Testis (tissue), 5 donors: ENCODE measurements at places on chromosomes 5 and 9.

- no peaks in the 10 kb centered on the region for H3K36me3 ChIP-seq
- no peaks in the 10 kb centered on the region for H3K4me1 ChIP-seq
- DNase-seq = no peak
- H3K4me3 ChIP-seq = no peak overlapping the region
- no peaks in the 10 kb centered on the region for H3K27me3 ChIP-seq
These were observed 237.1 kb downstream of the DMRTA1 start for GRCh38 chr9:22683700-22684075.

DNA sequence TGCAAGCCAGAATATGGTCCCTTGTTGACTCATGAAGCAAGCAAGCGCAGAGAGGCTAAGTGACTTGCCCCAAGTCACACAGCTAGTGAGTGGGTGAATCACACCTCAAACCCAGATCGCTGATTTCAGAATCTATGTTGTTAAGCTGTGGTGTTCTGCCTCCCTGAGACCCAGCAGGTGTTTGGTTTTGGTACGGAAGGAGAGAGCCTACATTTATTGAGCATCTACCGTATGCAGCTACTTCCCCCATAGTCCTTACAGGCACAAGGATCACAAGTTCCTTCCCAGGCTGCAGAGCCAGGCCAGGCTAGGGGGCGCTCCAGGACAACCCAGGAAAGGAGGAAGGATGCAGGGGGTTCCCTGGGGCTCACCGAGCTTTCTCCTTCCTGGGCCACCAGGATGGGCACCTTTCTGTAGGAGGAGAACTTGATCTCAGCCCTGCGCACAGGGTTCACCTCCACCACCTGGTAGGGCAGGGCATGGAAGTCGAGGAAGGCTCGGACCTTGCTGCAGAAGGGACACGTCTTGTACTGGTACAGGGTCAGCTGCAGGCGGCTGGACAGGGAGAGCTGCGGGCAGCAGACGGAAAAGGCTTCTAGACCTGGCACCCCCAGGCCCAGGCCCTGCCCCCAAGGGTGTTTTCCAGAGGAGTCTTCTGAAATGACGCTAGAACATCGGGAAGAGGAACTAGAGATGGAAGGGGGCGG is 2.5 kb downstream of the PTGES2 start:
- H3K27ac ChIP-seq = no peak overlapping the region
- H3K4me1 ChIP-seq = peaks cover 21% of the 10 kb centered on the region
- peak; percentile 82 for DNase-seq
- no peak overlapping the region for H3K4me3 ChIP-seq
- no peaks in the 10 kb centered on the region for H3K36me3 ChIP-seq
- H3K27me3 ChIP-seq = no peaks in the 10 kb centered on the region

GRCh38 chr5:108003178-108003577 is 332.4 kb upstream of the EFNA5 start:
- H3K27me3 ChIP-seq = no peaks in the 10 kb centered on the region
- no peak overlapping the region for H3K4me3 ChIP-seq
- no peak overlapping the region for H3K27ac ChIP-seq
- no peak for DNase-seq
- H3K4me1 ChIP-seq = no peaks in the 10 kb centered on the region
- H3K36me3 ChIP-seq = no peaks in the 10 kb centered on the region

- H3K4me3 ChIP-seq = no peak overlapping the region
- H3K36me3 ChIP-seq = no peaks in the 10 kb centered on the region
- no peaks in the 10 kb centered on the region for H3K4me1 ChIP-seq
- no peaks in the 10 kb centered on the region for H3K27me3 ChIP-seq
- no peak overlapping the region for H3K27ac ChIP-seq
- no peak for DNase-seq
These were observed 39.4 kb upstream of the RPL26L1 start for GRCh38 chr5:172919525-172920446.

GRCh38 chr5:66406761-66407336 is 189.3 kb upstream of the MAST4 start:
- no peak overlapping the region for H3K4me3 ChIP-seq
- no peaks in the 10 kb centered on the region for H3K36me3 ChIP-seq
- H3K27me3 ChIP-seq = no peaks in the 10 kb centered on the region
- no peak overlapping the region for H3K27ac ChIP-seq
- H3K4me1 ChIP-seq = no peaks in the 10 kb centered on the region

- no peak overlapping the region for H3K4me3 ChIP-seq
- no peaks in the 10 kb centered on the region for H3K36me3 ChIP-seq
- no peak overlapping the region for H3K27ac ChIP-seq
- DNase-seq = no peak
These were observed 17.8 kb upstream of the LVRN start for GRCh38 chr5:115944501-115944900.

DNA sequence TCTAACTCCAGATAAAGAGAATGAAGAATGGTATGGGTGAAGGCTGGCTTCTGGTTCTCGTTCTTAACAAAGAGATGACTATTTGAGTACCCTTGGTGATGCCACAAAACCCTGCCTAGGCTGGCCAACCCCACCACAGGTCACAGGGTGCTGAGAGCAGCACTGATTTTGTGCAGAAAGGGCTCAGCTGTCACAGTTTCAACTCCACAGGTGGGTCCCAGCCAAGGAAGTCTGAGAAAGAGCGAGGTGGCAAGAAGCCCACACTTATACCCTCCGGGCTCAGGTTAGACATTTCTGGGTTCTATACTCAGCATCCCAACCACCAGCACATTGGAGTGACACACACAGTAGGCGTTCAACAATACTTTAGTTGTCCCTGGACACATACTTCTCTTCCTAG is 118.1 kb downstream of the SLIT3 start:
- H3K27me3 ChIP-seq = no peaks in the 10 kb centered on the region
- DNase-seq = no peak
- no peaks in the 10 kb centered on the region for H3K4me1 ChIP-seq

- no peak overlapping the region for H3K27ac ChIP-seq
- no peaks in the 10 kb centered on the region for H3K36me3 ChIP-seq
- no peaks in the 10 kb centered on the region for H3K27me3 ChIP-seq
- H3K4me3 ChIP-seq = no peak overlapping the region
- peaks cover 15% of the 10 kb centered on the region for H3K4me1 ChIP-seq
These were observed 128.6 kb downstream of the SPATA31D1 start for GRCh38 chr9:82117026-82117811.

DNA sequence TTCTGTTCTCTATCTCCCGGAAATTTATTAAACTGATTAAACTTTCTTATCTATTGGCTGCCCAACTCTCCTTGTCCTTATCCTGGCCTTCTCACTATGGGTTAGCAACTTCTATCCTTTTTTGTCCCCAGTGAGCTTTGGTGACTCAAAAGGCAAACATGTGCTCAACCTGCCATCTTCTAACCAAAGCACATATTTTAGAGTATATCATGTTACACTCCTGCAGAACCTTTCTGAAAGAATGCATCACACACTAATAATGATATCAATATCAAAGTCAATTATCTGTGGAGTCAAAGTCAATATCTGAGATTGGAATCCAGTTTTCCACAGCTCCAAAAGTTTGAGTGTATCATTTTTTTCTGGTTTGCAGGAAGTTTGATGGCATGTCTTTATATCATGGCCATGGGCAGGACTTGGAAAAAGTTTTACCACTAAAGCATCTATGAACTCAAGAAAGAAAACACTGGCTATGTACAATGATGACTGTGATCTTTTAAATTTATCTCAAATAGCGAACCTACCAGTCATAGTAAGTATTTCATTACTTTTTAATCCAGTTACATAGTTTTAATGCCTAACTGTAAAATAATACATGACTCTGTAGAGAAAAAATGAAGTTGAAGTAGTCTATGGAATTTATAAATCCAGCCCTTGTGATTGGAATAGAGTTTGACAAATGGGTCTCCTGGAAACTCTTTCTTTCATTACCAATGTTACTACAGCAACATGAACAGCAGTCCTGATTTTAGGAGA is 166.8 kb downstream of the DROSHA start:
- no peaks in the 10 kb centered on the region for H3K36me3 ChIP-seq
- no peaks in the 10 kb centered on the region for H3K4me1 ChIP-seq
- no peak overlapping the region for H3K27ac ChIP-seq

GRCh38 chr5:107604990-107605389 is 65.7 kb downstream of the EFNA5 start:
- no peak overlapping the region for H3K4me3 ChIP-seq
- H3K4me1 ChIP-seq = no peaks in the 10 kb centered on the region
- H3K36me3 ChIP-seq = no peaks in the 10 kb centered on the region
- no peak for DNase-seq

GRCh38 chr9:134229466-134230091 is 65.2 kb upstream of the RNU6ATAC start:
- no peak overlapping the region for H3K27ac ChIP-seq
- no peak overlapping the region for H3K4me3 ChIP-seq
- peaks cover 14% of the 10 kb centered on the region for H3K4me1 ChIP-seq
- no peaks in the 10 kb centered on the region for H3K36me3 ChIP-seq
- DNase-seq = no peak

- H3K36me3 ChIP-seq = no peaks in the 10 kb centered on the region
- H3K4me1 ChIP-seq = no peaks in the 10 kb centered on the region
- H3K27ac ChIP-seq = no peak overlapping the region
- H3K4me3 ChIP-seq = no peak overlapping the region
These were observed 52.3 kb downstream of the UGCG start for GRCh38 chr9:111948951-111949350.

DNA sequence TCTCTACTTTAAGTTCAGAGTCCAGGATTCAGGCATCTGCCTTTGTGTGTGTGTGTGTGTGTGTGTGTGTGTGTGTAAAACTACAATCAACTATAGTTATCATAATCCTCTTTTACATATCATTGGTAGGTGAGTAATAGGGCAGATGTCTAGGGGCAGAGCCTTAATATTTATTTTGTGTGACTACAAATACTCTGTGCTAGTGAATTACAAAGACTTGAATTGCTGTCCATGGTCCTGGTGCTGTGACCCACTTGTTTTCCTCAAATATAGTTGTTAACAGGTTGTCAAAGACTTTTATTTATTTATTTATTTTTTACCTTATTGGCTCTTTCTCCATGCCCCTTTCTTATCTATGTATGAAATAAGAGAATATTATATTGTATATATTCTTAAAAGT is 196.8 kb downstream of the ANXA1 start:
- DNase-seq = no peak
- H3K27me3 ChIP-seq = no peaks in the 10 kb centered on the region
- H3K4me1 ChIP-seq = no peaks in the 10 kb centered on the region
- H3K4me3 ChIP-seq = no peak overlapping the region

DNA sequence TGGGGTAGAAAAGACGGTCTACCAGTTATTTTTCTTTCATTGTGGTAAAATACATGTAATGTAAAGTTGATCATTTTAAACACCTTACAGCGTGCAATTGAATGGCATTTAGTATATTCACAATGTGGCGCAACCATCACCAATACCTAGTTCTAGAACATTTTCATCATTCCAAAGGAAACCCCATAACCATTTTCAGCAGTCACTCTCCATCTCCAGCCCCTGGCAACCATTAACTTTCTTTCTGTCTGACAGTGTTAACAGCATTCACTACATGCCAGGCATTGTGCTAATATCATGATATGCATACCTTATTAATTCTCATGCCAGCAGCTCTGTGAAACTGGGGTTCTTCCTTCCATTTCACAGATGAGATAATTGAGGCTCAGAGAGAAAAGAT is 32.0 kb downstream of the PTGS1 start:
- H3K36me3 ChIP-seq = no peaks in the 10 kb centered on the region
- no peak overlapping the region for H3K4me3 ChIP-seq
- H3K4me1 ChIP-seq = no peaks in the 10 kb centered on the region
- no peaks in the 10 kb centered on the region for H3K27me3 ChIP-seq
- DNase-seq = no peak

DNA sequence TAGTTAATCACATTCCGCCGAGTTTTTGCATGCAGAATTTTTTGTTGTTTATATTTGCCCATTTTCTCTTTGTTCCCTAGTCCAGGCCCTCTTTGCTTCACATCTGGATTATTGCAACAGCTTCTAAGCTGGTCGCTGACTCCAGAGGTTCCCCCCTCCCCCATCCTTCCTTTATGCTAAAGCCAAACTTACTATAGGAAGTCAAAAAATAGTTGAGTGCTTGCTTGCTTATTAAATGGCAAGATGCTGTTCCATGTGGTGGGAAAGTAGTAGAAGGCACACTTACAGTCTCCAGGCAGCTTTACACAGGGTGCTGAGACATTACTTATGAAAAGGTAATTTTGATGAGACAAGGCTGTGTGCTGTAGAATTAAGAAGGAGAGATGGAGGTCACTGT is 1.3 kb downstream of the ZBTB34 start:
- H3K27me3 ChIP-seq = no peaks in the 10 kb centered on the region
- peak overlapping the region; percentile 91 for H3K4me3 ChIP-seq
- DNase-seq = no peak
- H3K36me3 ChIP-seq = no peaks in the 10 kb centered on the region
- peaks cover 34% of the 10 kb centered on the region for H3K4me1 ChIP-seq

DNA sequence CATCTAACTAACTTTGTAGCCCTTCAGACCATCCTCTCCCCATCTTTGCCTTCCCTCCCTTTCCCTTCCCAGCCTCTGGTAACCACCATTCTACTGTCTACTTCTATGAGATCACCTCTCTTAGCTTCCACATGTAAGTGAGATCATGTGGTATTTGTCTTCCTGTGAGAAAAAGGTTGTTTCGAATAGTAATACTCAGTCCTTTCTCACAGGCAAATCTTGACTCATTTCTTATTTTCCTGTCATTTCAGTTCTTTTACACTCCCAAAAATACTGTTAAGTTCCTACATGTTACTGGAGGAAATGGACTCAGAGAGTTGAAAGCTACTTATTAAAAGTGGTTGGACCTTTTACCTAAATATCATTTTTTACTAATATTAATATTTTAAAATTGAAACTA is 82.1 kb downstream of the SLF1 start:
- H3K27me3 ChIP-seq = no peaks in the 10 kb centered on the region
- H3K36me3 ChIP-seq = no peaks in the 10 kb centered on the region
- no peak overlapping the region for H3K4me3 ChIP-seq

DNA sequence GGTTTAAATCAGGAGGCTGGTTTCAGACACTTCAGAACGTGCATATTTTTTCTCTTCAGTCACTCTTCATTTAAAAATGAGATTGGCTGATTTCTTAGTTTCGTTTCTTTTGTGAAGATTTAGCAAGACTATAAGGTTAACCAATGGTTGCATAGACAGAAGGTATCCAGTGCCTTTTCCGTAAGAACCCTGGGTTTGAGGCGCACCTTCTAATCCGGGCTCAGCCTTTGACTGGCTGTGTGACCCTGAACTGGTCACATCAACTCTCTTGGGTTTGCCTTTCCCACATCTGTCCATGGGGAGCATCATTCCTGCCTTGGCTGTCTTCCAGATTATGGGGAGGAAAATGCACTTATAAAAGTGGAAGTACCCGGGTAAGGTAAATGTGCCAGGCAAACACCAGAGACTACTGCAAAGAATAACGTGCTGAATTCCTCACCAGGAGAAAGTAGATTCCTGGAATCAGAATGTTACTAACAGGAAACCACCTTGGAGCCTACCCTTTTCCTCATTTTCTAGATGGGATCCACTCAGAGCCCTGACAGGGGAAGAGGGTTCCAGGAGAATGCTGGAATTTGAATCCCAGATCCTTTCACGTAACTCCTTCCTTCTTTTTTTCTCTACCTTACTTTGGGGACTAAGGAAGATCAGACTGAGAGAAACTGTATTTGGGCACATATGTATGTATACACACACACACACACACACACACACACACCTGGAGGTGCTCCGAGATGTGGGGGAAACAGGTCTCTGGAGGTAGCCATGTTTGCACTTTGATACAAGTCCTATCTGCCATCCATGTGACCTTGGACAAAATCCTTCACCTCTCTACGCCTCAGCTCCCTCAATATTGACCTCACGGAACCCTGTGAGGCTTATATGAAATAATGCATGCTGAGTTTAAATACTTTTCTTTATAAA is 6.8 kb downstream of the HAND1 start:
- H3K4me1 ChIP-seq = peaks cover 11% of the 10 kb centered on the region
- no peaks in the 10 kb centered on the region for H3K27me3 ChIP-seq
- no peaks in the 10 kb centered on the region for H3K36me3 ChIP-seq
- no peak overlapping the region for H3K27ac ChIP-seq
- no peak for DNase-seq
- H3K4me3 ChIP-seq = no peak overlapping the region
